Activated T-cell treated with anti-CD3 and anti-CD28 coated beads for 4 hours (primary cell): ENCODE measurements at places on chromosomes 5 and 9.

DNA sequence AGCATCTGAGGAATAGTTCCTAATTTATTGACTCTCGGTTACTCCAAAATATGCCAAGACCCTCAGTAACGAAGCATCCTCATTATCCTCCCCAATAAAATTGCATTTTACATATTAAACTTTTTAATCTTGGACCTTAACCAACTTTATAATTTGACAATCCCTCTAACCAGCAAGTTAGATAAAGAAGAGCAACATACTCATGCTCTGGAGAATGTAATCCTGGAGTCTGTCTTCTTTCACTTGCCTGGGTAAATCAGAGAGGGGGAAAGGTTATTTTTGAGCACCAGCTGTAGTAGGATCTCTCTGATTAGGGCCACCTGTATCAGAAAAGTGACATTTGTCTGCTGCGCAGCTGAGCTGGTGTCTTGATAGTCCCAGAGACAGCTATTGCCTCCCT is 59.8 kb downstream of the NDFIP1 start:
- DNase-seq = no peak

DNA sequence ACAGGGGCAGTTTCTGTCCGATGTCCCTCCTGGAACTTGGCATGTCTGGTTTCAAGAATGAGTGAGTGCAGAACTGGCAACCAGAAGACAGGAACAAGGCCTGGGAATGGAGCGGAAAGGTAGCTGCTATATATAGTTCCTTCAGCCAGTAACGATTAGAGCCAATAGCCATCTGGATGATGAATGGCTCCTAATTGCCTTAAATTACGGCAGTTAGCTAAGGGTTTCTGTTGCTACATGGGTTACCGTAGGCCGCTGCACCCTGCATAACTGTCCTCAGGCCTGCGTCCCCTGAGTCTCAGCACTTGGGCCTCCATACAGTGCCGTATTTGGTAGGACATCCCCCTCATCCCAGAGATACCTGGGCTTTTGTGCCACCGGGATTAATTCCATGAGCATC is 29.4 kb downstream of the WWC1 start:
- no peak for DNase-seq

GRCh38 chr9:134937566-134938345 is 20.0 kb upstream of the FCN1 start:
- DNase-seq = no peak

- no peak for DNase-seq
These were observed 18.2 kb upstream of the IL7R start for GRCh38 chr5:35838370-35839042.

DNA sequence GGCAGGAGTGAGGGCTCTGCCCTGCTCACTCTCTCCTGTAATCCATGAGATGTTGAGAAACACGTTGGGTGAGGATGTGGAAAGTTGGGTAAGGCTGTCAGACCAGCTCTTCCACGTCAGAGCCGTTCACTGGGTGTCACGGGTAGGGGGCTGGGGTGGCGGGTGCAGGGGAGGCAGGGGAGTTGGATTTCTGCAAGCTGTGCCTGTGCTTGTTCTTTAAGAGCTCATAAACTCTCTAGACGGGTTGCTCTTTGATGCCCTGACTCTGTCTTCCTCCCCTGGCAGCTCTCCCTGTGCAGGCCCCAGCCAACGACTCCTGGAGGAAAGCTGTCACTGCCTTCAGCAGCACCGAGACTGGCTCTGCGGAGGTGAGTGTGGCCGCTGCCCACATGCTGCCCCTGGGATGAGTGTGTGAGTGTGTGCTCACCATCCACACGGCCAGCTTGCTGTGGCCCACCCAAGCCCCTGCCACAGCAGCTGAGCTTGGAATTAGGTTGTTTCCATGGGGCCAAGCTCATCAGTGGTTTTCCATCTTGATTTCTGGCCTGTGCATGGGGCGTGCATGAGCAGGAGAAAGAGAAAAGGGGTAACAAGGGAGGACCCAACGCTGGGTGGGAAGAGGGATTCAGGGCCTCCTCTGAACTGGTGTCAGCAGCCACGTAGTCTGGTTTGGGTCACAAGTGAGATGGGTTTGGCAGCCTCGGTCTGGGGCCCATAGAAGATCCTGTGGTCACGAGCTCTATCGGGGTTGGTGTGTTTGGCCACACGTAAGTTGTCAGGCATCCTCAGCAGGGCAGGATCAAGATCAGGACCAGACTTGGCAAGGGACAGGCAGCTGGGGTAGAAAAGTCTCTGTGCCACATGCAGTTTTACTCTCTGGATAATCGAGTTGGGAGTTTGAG is 21.0 kb upstream of the POMT1 start:
- DNase-seq = no peak

DNA sequence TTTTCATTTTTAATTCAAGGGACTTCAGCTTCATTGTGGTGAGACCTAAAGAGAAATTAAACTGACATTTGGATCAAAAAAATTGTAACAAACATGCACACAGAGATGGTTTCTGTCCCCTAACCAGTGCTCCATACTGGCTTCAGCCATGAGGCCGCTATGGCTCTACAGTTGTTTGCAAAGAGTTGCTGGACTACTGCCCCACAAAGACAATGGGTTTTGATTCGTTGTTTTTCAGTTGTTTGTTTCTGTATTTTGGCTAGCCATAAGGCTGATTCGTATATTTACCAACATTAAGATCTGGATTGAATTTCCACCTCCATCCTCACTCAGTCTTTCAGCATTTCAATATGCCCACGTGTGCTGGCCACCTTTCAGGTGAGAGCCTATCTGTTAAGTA is 163.7 kb upstream of the KIF2A start:
- no peak for DNase-seq

- DNase-seq = no peak
These were observed 393.6 kb upstream of the IZUMO3 start for GRCh38 chr9:24939109-24939850.

GRCh38 chr5:114416254-114416653 is 54.4 kb downstream of the KCNN2 start:
- no peak for DNase-seq

- DNase-seq = no peak
These were observed 66.8 kb upstream of the PCSK1 start for GRCh38 chr5:96499753-96500345.

GRCh38 chr9:35948451-35948850 is 9.5 kb downstream of the OR2S2 start:
- DNase-seq = no peak

GRCh38 chr5:135489466-135490244 is 37.5 kb upstream of the TIFAB start:
- DNase-seq = no peak
